SIG-M5 (cell line): ENCODE measurements at places on chromosomes 16 and 17.

DNA sequence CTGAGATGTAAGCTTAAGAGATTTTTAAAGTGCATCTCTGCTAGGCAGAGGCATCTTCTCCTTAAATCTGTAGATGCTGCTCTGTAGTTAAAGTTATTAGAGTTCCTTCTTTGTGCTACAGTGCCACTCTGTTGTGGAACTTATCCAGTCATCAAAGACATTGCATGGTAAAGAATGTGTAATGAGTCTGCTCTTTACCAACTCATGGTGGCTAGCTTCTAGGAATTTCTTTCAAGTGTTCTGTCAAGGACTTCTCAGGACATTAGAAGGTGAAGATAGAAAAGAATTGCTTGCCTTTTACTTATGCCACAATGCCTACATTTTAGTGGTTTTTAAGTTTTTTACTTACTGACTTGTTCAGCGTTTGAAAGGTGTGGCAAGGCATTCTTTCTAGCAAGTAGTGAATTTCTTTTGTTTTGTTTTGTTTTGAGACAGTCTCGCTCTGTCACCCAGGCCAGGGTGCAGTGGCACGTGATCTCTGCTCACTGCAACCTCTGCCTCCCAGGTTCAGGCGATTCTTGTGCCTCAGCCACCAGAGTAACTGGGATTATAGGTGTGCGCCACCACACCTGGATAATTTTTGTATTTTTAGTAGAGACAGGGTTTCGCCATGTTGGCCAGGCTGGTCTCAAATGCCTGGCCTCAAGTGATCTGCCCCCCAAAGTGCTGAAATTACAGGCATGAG is 20.3 kb upstream of the ARL2BP start:
- no peak for DNase-seq

DNA sequence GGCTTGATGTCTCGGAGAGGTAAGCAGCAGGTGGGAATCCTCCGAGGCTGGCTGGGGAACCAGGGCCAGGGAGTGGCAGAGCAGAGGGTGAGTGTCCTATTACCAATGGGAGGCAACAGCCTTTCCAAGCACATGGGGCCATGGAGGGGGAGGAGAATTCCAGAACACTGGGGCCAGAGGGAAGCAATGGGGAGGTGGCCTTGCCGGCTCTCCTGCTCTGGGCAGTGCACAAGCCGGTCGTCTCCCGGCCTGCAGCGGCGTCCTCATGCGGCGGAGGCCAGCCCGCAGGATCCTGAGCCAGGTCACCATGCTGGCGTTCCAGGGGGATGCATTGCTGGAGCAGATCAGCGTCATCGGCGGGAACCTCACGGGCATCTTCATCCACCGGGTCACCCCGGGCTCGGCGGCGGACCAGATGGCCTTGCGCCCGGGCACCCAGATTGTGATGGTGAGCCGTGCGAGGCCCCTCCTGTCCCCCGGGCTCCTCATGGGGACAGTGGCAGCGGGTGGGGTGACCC is 21.9 kb downstream of the SGSH start:
- no peak for DNase-seq

- DNase-seq, result no peak
Measured at GRCh38 chr16:4372578-4373355, 1.1 kb downstream of the VASN start.

- DNase-seq, result no peak
Measured at GRCh38 chr17:74822335-74822938, 37.2 kb downstream of the GRIN2C start.

DNA sequence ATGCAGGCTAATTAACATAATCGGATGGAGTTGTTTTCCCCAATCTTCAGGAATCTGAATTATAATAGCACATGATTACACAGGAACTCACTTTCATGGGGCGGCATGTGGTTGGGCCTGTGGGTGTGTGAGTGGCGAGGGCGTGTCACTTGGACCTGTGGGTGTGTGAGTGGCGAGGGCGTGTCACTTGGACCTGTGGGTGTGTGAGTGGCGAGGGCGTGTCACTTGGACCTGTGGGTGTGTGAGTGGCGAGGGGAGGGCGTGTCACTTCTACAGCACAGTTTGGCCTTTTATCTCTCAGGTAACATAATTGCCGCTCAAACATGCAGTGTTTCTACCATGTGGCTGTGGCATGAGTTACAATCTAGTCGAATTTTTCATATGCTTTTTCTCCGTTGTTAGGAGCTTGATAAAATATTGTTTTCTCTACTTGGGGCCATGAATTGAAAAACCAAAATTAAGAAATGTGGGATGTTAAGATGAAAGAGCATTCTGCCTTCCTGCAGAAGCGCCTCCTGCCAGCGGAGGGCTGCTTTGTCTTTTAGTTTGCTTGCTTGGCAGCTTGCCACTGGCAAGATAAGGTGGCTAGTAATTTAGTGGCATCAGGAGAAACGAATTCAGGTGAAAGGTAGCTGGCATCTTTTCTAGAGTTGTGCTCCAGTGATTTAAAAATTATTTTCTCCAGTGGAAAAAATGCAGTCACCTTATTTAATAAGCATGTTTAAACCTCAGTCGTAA is 36.2 kb downstream of the USP10 start:
- no peak for DNase-seq

- no peak for DNase-seq
Measured at GRCh38 chr16:21946889-21947635, 6.1 kb upstream of the UQCRC2 start.
